ENCODE measurements at places on chromosomes 3 and 15. TPM values are rescaled to one million over a fixed set of nuclear protein-coding genes. Genes with fewer than 3 reads are reported as not detected.
A peak's percentile ranks its signal among the peaks of the same experiment; 100 is the strongest.

DNA sequence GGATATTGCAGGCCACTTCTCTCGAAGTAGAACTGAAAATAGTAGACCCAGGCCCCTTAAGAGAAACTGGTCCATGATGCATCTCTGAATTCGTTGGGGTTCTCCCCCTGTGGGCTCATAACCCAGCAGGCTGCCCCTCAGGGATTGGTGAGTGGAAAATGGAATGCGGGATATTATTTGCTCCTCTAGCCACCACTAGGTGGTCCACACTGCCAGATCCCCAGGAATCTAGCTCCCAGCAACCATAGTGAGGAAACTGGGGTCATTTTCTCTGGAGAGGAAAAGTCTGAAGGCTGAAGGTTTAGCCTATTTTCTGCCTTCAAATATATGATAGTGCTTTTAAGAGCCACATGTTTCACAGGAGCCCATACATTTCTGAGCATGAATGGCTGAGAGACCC is 6.7 kb downstream of the CX3CR1 start:
- peak; percentile 50 for DNase-seq

- DNase-seq: peak; percentile 39
These were observed 9.3 kb upstream of the IL1RAP start for GRCh38 chr3:190504354-190505125.

DNA sequence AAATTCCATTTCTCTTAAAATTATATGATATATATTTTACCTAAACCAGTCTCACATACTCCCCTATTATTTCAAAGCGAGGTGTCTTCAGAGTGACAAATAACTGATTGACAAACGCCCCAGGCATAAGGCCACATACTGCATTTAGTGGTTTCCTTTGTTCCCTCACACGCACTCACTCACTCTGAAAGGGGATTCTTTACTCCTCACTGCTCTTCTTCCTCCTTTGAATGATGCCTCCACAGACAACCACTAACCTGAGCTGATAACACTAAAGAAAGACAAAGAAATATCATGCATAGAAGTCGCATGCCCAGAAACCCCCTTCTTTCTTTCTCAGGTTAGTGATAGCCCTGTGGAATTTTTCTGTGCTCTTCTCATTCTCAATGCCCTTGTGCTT is 24.1 kb upstream of the BBX start:
- DNase-seq: no peak

DNA sequence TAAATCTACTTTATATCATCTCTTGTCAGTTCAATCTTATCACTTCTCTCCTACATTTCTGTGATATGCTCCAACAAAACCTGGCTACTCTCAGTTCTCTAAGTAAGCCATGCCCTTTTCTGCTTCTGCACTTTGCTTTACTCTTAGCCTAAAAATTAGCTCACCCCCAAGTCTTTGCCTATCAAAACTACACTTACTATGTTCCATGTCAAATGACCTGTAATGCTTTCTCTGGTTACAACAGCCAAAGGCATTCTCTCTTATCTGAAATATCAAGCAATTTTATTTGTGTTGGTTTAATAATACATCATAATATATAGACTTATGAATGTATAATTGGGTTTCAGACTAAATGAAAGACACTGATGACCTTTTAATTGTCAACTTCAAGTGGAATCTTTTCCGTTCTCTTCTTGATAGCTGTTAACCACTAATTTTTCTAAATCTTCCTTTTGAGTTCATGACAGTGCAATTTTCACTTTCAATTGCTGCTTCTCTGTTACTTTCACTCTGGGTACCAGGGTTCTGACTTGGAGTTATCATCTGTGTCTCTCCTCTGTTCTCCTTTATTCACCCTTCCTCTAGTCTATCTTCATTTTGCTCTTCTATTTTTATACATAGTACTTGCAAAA is 619.0 kb upstream of the GOLIM4 start:
- no peak for DNase-seq

DUOX1 gene
- 2.1 TPM for total RNA-seq

SST gene
- total RNA-seq: not detected

Data from GM23338 (cell line).